Renal cortex interstitium (tissue), 15 donors: ENCODE measurements at places on chromosomes 12 and 14. TPM values are rescaled to one million over a fixed set of nuclear protein-coding genes. Genes with fewer than 3 reads are reported as not detected.

SRRM4 gene
- 0.05 TPM for polyA plus RNA-seq

ARHGEF40 gene
- 65.3 TPM for polyA plus RNA-seq

TSPAN11 gene
- polyA plus RNA-seq: 5.7 TPM

APOF gene
- not detected for polyA plus RNA-seq

GPR135 gene
- 7.0 TPM for polyA plus RNA-seq

OVCH1 gene
- polyA plus RNA-seq: 0.49 TPM
